ENCODE measurements at places on chromosomes 1 and 21.

DNA sequence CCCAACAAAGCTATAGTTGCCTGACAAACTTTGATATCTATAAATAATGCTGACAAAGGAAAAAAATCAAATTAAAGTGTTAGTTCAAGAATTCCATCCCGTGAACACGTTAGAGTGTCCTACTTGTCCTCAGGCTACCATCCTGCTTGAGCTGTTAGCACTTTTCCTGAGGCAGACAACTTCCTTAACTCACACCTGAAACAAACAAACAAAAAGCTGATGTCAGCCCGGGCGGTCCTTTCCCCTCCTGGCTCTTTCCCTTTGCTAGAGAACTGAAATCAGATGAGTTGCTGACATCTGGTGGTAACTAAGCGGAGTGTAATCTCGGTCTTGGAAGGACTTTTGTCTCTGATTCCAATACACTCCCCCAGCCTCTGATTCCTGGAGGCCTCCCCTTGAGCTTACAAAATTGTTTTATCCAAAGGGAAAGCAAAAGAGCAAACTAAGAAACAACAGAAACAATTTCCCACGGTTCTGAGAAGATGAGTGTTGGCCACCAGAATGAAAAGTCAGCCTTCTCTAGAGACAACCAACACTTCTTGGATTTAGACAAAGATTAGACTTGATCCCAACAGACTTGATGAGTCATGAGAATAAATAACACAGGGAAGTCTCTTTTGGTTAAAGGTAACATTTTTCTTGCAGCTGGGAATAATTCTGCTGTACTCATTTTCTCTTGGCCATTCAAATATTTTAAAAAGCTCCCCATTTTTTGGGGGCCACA lies 135.4 kb downstream of the PROX1 start:
- peak; percentile 4 for DNase-seq

- DNase-seq: peak; percentile 87
These were observed 626 bp downstream of the PTP4A2 start for GRCh38 chr1:31937300-31938183.

DNA sequence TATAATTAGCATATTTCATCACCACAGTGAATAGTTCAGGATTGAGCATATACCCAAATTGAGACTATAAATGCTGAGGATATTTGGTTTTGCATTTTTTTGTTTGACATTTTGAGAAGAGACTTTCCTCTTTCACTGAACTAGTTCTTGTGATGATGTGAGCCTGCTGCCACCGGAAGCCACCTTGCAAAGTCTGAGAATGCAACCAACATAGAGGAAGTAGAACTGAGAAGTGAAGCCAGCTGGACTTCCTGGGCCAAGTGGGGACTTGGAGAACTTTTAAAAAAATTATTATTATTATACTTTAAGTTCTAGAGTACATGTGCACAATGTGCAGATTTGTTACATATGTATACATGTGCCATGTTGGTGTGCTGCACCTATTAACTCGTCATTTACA lies 102.3 kb downstream of the RPE65 start:
- DNase-seq: no peak

GRCh38 chr1:102837551-102837950 lies 270.8 kb downstream of the COL11A1 start:
- DNase-seq: no peak

- DNase-seq: no peak
These were observed 11.9 kb downstream of the PODN start for GRCh38 chr1:53073868-53074311.

GRCh38 chr1:34412598-34413370 lies 236.1 kb downstream of the C1orf94 start:
- no peak for DNase-seq

DNA sequence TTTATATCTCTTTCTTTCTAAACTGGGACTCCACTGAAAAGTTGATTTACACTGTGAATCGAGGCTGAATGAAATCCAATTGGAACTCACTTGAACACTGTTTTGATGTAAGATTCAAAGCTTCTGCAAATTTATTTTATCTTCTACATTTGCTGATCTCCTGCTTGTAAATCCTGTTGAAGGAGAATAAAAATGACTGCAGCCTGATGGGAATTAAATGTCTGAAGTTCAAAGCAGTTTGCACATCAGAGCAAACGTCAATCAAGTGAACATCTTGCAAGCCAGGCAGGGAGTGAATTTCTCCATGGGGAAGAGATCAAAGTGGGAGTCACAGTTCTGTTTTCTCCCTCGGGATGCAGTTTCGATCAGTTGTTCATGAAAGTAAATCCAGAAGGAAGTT lies 127.2 kb downstream of the CACHD1 start:
- DNase-seq: no peak

GRCh38 chr1:173100476-173101107 lies 49.9 kb upstream of the TNFSF18 start:
- DNase-seq: no peak

GRCh38 chr1:109984190-109984455 lies 442 bp upstream of the AHCYL1 start:
- no peak for DNase-seq

- no peak for DNase-seq
These were observed 96.5 kb downstream of the ATP1B1 start for GRCh38 chr1:169202791-169203665.

GRCh38 chr1:3031401-3032221 lies 10.3 kb downstream of the ACTRT2 start:
- DNase-seq: no peak

GRCh38 chr1:46446646-46447498 lies 42.8 kb upstream of the DMBX1 start:
- peak; percentile 53 for DNase-seq

DNA sequence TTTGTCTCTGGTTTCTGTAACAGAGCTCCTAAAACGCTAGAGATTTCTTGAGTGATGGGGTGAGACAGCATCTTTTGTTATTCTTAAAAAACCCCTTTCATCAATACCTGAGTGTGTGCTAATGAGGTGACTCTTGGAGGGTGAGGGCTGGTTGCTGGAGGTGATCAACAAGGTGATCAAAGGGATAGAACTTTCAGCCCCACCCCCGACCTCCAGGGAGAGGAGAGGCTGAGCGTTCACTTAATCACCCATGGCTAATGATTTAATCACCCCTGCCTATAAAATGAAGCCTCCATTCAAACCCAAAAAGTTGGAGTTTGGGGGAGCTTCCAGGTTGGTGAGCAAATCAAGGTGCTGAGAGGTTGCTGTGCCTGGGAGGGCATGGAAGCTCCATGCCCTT lies 175.4 kb downstream of the SLC35F3 start:
- DNase-seq: no peak

GRCh38 chr1:227437495-227438008 lies 119.3 kb upstream of the CDC42BPA start:
- DNase-seq: no peak

GRCh38 chr1:9894115-9894514 lies 16.0 kb downstream of the CTNNBIP1 start:
- DNase-seq: no peak

- no peak for DNase-seq
These were observed 62.1 kb downstream of the B3GALT5 start for GRCh38 chr21:39674801-39675200.

GRCh38 chr1:247216261-247216660 lies 39.6 kb upstream of the VN1R5 start:
- DNase-seq: no peak

GRCh38 chr1:27872059-27872801 lies at the start of gene THEMIS2:
Gene THEMIS2, plus strand, starts transcription at chr1:27872544. Its CDS starts 28 bp downstream, at chr1:27872572.
- DNase-seq: peak; percentile 54

DNA sequence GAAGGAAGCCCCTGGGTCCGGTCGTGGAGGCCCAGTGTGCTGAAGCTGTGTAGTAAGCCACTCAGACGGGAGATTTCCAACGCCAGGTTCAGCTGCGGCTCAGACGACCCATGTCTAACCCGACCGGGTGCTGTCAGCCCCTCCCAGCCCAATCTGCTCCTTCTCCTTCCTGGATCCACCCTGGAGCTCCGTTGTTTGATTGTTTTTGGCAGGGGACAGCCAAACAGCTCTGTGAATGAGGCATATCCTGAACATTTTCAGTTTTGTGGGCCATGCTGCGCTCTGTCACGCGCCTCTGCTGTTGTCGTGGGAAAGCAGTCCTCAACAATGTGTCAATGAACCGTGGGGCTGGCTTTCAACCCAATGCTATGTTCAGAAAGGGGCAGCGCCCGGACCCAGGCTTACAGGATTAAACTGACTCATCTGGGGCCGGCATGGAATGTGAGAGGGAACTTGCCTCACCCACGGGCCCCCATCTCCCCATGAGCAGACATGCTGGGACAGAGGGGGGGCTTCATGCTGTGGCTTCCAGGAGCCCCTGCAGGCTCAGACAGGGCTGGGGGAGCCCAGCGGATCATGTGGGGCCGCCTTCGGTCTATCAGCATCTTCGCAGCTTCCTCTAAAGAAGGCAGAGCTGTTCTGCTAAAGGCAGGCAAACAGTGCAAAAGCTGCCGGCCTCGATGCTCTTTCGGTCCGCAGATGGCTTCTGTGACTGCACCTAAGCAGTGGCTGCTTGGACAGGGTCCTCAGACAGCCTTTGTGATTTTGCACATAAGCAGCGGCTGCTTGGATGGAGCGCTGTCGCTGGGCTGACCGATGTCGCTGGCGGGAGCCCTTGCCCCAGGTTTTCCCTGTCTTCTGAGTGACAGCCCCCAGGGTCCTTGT lies 101.7 kb downstream of the RIPK4 start:
- DNase-seq: no peak

DNA sequence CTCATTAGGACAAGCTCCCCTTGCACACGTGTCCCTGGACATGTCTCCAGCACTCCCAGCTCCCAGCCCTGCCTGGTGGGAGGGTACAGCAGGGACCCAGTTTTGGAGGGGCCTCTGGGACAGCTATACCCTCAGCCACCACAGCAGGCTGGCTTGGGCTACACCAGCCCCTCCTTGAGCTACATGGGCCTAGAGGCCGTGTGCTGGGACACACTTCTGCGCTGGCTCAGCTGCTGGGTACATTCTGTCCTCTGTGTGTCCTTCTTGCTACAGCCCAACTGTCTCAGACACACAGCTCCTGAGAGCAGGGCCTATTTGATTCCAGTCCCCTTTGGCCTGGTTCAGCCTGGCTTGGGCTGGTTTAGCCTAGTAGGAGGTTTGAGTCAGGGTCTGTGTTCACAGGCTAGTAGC lies 26.7 kb downstream of the DMAP1 start:
- DNase-seq: no peak

GRCh38 chr1:186974774-186975181 lies 146.0 kb downstream of the PLA2G4A start:
- DNase-seq: no peak

GRCh38 chr1:246782120-246782900 lies 58.1 kb downstream of the SCCPDH start:
- DNase-seq: no peak

GRCh38 chr1:59484096-59484495 lies 187.2 kb downstream of the FGGY start:
- DNase-seq: no peak

- DNase-seq: no peak
These were observed 81.0 kb upstream of the PLD5 start for GRCh38 chr1:242605521-242605920.

GRCh38 chr1:6497215-6497866 lies 5.9 kb upstream of the PLEKHG5 start:
- no peak for DNase-seq

DNA sequence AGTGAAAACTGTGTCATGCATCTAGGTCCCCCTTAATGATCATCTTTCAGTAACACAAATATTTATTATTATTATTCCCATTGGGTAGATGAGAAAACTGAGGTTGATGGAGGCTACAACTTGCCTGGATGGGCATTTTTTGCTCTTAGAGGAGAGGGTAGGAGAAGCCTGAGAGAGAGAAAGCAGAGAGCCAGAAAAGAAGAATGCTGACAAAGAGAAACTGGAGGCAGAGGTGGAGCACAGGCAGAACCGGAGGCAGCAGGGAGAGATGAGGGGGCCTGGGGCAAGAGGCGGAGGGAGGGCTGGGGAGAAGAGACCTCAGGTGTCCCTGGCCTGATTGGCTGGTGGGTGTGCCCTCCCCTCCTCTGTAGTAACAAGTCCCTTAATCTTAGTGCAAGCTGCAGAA lies 4.1 kb downstream of the BLACAT1 start:
- no peak for DNase-seq

GRCh38 chr1:219041141-219041540 lies 132.5 kb upstream of the LYPLAL1 start:
- DNase-seq: no peak

DNA sequence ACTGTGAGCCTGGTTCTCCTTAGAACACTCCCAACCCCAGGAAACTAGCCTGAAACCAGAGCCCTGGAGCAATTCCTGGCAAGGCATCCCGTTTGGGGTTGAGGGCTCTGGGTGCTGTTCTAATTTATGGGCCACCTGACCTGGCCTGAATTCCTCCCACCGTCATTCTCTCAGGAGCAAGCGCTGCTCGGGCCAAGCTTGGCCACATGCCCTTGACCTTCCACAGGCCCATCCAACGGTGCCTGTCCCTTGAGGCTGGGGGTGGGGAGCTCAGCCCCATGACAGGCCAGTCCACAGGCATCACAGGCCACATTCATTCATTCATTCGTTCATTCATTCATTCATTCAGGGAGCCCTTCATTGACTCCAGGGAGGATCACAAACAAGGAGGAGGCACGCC lies 5.3 kb downstream of the PADI2 start:
- peak; percentile 55 for DNase-seq

DNA sequence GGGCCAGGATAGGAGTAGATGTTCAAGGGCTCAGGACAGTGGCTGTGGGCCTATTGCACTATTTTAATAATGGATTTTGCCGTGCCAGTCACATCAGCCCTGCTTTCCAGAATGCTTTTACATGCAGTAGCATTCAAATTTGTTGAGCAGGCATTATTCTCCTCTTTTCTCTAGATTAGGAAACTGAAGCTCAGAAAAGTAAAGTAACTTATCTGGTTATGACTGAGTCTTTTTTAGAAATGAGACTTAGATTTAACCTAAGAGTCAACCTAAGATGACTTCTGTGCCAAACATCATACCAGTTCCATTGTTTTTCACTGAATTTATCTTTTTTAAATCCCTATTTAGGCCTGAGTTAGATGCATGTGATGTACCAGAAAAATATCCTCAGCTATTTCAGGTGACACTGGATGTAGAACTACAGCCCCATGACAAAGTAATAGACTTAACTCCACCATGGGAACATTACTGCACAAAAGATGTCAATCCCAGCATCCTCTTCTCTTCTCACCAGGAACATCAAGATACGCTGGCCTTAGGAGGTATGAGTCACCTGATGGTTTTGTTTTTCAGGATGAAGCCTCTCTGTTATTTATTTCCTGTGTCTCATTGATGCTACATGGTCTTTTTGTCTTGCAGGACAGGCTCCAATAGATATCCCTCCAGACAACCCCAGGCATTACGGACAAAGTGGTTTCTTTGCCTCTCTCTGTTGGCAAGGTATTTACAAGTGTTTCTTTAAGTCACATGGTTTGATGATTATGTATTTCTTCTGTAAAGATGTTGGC lies 31.4 kb upstream of the LEPR start:
- no peak for DNase-seq

DNA sequence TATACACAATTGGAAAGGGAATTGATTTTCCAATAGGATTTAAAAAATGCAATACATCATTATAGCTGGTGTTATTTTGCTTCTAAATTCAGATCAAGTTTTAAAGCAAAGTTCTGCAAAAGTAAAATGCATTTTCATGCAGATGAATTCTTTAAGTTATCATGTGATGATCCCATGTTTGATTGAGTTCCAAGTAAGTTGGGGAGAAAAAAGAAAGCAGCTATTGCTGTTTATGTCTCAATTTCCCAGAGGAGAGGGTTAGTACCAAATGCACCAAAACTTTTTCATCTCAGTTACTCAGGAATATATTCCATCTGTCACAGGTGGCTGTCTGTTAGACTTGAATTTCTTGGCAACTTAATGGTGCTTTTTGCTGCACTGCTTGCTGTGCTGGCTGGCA lies 29.7 kb downstream of the HSPA13 start:
- DNase-seq: no peak

Measured in nucleus accumbens (tissue), 56 donors.